ENCODE measurements at places on chromosomes 3 and 15.

DNA sequence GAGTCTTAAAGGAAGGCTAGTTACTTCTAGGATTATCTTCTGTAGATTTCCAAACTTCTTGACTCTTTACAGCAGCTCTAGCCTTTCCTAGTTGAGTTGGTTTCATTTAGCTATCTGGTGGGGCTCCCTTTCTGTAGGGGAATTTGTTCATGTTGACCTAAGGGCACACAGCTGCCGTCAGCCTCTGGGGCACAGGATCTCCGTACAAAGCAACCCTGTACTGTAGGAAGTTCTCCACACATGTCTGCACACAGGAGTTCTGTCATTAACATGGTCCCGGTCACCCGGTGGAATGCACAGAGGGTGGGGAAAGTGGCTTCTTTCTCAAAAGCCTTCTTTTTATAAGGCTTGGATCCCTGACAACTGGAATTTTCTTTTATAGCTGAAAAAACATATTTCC lies 88.7 kb upstream of the TNIK start:
- no peak for DNase-seq

GRCh38 chr15:87267798-87268197 lies 988.7 kb downstream of the NTRK3 start:
- no peak for DNase-seq

- no peak for DNase-seq
These were observed 482.6 kb upstream of the TGFBR2 start for GRCh38 chr3:30123755-30124154.

GRCh38 chr15:88828791-88829190 lies 25.6 kb downstream of the ACAN start:
- DNase-seq: no peak

DNA sequence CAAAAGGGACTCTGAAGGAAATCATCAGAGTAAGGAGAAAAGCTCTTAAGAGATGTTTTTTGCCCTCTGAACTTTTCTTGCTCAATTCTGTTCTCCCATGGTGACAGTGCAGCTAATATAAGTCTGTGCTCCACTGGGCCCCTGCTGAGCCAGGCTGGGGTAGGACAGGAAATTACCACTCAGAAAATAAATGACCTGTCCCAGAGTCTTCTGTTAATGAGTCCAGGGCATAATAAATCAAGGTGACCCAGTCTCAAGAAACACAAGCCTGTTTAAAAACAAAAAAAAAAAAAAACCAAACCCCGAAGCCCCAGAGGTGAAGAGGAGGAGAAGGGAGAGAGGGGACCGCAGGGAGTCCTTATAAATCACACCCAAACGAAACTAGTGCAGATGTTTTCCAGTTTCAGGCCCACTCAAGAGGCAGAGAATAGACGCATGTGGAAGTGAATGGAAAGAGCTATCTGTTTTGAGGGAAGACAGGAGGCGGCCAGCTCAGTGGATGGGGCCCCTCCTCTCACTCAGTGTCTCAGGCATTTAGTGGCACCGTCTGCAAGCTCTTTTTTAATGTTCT lies 59.8 kb upstream of the BOC start:
- no peak for DNase-seq

- no peak for DNase-seq
These were observed 6.9 kb downstream of the SLC6A1 start for GRCh38 chr3:10999221-11000107.

DNA sequence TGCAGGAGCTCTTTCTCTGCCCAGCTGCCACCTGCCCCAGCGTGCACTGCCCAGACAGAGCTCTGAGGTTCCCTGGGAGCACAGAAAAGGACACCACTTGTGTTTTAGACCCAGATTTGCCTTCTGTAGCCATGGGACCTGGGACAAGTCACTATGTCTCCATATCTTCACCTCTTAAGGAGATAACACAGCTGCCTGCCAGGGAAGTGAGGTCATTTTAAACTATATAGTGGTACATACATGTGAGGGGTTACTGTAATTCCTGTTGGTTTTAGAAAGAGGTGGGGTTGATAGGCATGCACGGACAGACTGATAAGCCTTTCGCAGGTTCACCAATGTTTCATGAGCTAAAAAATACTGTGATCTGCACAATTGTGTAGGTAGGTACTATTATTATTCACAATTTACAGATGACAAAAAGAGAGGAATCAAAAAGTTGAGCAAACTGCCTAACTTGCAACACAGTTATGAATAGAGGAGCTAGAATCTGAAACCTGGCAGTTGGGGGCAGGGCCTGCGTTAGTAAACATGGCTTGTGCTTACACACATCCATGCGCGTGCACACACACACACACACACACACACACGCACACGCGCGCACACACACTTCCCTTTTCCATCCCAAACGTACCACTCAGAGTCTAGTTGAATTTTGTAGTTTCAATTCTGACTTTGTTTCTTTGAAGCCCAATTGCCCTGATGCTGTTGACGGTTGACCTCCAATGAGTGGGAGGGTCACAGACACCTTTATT lies 193.6 kb downstream of the FAM43A start:
- DNase-seq: no peak

GRCh38 chr3:180048103-180048502 lies 11.4 kb upstream of the PEX5L start:
- no peak for DNase-seq

DNA sequence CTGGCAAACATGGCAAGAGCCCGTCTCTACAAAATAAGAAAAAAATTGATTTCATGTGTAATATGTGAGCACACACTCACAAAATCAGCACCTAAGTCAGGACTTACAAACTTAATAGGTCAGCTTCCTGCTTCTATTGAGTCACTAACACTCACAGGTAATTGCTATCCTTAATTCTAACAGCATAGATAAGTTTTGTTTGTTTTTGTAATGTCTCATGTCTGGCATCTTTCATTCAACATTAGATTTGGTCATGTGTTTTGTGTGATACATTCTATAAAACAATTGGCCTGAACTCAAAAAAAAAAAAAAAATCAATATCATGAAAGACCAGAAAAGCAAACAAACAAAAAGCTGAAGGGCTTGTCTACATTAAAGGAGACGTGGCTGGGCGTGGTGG lies 564.7 kb downstream of the AGBL1 start:
- DNase-seq: no peak

DNA sequence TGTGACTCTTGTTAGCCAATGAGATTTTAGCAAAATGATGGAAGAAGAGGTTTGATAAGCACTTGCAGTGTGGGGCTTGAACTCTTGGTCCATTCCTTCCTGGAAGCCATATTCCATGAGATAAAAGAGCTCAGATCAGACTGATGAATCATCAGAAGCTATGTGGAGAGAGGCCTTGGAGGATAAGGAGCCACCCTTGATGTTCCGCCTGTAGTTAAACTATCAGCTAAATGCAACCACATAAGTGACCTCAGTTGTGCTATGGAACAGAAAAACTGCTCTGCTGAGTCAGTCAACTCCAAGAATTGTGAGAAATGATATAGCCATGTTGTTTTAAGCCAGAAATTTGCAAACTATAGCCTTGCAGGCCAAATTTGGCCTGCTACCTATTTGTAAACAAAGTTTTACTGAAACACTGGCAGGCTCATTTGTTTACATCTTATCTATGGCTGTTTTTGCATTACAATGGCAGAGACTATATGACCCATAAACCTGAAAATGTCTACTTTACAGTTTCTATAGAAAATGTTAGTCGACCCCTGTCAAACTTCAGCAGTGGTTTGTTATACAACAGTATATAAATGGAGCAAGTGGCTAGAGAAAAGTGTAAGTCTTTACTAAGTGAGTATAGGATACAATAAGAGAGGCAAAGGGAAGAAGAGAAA lies 27.6 kb upstream of the GAP43 start:
- DNase-seq: no peak

DNA sequence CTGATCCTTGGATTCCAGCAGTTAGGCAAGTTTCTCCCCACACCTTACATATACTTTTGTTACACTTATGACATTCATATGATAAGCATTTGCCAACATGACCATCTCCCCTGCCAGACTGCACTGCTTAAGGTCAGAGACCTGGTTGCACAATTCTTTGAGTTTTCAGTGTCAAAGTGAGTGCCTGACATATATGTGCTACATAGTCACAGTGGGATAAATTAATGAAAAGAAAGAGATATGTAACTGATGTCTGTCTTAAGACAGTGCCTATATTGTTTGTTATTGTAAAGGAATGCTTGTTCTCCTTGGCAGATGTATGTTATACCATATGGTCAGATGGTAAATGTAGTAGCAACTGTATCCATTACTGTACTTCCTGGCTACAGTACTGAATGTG lies 3.5 kb upstream of the DCUN1D1 start:
- DNase-seq: no peak

DNA sequence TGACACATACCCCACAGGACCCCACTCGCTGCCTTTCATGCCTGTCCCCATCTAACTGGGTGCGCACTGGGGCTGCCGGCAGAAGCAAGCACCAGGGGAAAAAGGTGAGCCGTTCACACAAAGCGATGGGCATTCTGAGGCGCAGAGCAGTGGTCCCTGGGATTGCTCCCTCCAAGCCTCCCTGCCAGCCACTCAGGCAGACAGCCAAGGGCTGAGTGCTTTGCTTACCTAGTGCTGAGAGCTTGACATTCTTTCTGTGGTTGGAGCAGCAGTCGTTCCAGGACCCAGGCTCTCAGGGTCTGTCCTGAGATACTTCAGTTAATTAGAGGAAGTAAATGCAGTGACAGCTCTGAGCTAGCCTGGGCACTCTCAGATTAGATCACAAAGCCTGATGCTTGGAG lies 5.7 kb downstream of the ESYT3 start:
- no peak for DNase-seq

DNA sequence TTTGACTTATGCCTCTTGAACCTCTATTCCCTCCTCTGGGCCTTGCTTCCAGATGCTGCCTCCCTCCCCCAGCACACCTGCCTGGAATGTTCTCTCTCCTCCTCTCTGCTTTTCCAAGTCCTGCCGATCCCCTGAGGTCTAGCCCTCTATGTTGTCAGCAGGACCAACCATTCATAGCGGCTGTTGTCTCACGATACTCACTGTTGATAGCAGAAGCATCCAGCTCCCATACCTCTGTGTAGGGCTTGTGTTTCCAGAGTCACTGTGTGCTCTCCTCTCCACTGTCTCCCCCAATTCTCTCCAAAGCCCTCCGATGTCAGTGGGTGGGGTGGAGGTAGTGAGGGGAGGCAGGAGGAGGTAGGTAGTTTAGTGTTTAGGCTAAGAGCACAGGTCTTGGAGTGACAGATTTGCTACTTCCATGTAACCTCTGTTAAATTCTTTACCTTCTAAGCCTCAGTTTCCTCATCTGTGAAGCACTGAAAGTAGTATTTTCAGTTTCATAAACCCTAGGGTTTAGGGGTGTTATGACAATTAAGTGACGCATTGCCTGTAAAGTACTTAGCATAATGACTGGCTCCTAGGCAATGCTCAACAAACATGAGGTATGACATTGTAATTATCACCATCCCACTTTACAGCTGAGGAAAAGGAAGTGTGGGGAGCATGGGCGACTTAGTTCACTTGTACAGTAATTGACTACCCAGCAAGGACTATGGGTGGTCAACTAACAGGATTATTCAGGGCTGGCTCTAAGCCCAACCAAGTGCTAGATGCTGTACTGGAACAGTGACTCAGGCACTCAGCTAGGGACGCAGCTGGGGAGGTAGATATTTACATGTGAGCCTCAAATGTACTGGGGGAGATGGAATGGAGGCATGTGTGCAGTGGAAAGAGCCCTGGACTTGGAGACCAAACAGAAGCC lies 122.8 kb downstream of the CACNA1D start:
- DNase-seq: no peak

DNA sequence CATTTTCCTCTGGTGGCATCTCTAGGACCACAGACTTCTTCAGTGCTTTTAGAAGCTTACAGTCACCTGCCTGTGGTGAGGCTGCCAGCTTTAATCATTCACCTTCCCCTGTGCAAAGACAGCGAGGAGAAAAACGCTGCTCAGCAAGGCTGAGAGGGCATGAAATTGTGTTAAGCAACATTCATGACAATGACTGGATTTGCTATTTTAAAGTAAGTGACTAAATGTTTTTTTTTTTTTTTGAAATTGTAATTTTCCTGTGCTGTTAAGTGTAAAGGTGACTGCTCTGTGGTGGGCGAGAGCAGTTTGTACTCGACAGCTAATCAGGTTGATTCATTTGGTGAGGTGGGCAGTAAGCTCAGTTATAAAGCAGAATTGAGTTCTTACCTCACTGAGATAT lies 240.4 kb downstream of the NSUN3 start:
- no peak for DNase-seq

GRCh38 chr3:37453393-37454389 lies 279.3 kb upstream of the LRRFIP2 start:
- no peak for DNase-seq

GRCh38 chr15:58381697-58382096 lies 50.1 kb upstream of the LIPC start:
- no peak for DNase-seq

- peak; percentile 11 for DNase-seq
These were observed 84.7 kb downstream of the SEC22A start for GRCh38 chr3:123286308-123287023.

- no peak for DNase-seq
These were observed 8.8 kb upstream of the ACTC1 start for GRCh38 chr15:34804113-34804512.

DNA sequence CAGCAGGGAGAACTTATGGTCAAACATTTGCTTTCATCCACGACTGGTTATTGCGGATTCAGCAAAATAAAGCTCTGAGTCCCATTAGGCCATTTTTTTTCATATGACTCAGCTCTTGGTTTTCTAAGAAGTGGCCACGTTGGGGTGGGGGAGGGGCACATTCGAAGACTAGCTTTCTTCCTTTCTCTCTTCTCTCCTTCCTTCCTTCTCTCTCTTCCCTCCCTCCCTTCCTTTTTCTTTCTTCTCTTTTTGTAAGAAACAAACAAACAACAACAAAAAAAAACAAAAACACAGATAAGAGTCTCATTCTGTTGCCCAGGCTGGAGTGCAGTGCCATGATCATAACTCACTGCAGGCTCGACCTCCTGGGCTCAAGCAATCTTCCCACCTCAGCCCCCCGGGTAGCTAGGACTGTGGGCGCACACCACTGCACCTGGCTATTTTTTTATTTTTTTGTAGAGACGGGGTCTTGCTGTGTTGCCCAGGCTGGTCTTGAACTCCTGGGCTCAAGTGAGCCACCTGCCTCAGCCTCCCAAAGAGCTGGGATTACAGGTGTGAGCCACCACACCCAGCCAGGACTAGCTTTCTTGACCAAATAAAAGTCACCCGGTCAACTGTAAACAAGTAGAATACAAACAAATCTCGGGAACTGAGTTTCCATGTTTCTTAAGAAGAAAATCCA lies 41.6 kb downstream of the ABCC5 start:
- no peak for DNase-seq

Measured in CD4-positive, alpha-beta T cell treated with Interleukin-6 at 100 ng/mL for 8 hours (primary cell).